ENCODE measurements at places on chromosomes 13 and 19.

DNA sequence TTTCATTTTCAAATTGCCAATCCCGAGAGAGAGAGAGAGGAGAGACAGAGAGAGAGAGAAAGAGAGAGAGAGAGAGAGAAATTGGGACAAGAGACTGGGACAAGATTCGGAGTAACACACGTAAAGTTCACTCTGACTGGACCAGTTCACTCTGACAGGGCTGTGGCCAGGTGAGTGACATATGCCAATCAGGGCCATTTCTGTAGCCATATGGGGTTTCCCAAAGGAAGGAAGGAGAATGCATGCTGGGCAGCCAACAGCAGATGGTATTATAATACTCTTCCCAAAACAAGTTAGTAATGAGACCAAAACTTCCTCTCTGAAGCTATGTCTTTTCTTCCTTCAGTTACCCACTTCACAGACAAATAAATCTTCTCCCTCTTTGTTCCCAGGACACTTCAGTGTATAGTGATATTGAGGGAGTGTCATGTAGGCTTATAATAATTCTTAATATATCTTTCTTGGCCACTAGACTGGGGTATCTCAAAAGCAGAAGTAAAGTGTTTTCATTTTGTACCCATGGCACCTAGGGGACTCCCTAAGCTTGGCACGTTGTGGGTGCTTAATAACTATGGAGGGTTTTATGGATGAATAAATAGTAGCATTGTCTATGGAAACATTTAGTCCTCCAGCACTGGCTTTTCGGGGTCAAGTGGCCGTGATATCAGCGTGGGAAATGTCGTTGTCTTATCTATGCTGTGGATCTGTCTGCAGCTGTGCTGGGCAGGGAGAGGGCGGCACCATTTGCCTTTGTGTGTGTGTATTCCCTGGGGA, 51.6 kb downstream of the SERP2 start:
- DNase-seq: no peak

- DNase-seq: no peak
Observed at GRCh38 chr19:31354799-31355664, 5.8 kb upstream of the TSHZ3 start.

- DNase-seq: no peak
Observed at GRCh38 chr13:109778102-109778542, 8.3 kb downstream of the IRS2 start.

DNA sequence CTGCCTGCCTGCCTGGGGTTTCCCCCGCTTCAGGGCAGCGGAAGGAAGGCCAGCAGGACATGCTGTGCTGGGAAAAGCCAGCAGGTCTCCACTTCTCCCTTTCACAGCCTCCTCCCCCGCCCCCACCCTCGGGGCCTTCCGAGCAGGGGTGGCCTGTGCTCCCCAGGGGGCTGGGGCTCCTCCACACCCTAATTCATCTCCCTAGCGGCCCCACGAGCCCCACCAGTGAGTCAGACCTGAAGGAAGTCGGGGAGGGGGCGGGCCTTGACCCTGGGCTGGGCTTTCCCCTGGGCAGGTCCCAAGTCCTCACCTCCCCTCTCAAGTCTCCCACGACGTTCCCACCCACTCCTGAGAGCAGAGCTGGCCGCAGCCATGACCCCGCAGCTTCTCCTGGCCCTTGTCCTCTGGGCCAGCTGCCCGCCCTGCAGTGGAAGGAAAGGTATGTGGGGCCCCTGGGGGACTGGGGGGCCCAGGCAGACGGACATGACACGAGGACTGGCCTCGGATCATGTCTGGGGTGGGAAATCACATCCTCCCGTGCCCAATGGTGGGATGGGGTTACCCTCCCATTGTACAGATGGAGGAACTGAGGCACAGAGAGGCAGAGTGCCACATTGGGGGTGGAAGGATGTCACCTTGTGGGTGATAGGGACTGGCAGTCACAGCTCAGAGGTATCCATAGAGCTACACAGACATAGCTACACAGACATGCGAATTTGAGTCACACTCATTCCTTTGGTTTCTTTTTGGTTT, at the start of gene EBI3:
Gene EBI3, plus strand, starts transcription at position 345 of the 753 bp plus-strand sequence. Its CDS starts 28 bp downstream, at position 373.
- peak; percentile 87 for DNase-seq

DNA sequence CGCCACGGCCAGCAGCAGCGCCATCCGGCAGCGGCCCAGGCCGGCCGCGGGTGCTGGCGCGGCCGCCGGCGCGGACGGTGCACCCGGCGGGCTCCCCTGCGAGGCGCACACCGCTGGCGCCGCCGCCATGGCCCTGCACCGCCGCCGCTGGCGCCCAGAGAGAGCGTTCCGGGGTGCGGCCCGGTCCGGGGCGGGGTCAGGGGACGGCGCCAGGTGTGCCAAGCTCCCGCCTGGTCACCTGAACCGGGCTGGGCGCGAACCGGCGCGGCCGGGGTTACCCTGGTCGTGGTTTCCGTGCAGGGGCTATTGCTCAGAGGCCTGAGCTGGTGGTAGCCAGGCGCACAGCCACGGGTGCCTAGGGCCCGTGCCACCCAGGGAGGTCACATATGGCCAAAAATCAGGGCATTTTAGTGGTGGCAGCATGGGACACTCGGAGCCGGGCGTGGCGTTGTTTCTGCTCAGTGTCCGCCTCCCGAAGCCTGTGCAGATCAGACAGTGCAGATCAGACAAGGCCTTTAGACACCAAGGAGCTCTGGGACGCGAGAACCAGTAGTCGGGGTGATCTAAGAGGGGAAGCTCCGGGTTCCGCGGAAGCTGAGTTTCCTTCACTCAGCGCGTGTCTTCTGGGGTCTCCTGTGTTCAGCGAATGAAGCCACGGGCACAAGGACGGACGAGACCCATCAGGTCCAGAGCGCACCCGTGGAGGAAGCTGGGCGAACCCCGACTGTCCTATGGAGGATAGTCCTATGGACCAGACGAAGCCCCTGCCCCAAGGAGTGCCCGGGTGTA, at the start of gene TMEM238:
Gene TMEM238, minus strand, starts transcription at position 162 of the 789 bp plus-strand sequence. Its CDS starts 33 bp downstream, at position 129.
- peak; percentile 48 for DNase-seq

DNA sequence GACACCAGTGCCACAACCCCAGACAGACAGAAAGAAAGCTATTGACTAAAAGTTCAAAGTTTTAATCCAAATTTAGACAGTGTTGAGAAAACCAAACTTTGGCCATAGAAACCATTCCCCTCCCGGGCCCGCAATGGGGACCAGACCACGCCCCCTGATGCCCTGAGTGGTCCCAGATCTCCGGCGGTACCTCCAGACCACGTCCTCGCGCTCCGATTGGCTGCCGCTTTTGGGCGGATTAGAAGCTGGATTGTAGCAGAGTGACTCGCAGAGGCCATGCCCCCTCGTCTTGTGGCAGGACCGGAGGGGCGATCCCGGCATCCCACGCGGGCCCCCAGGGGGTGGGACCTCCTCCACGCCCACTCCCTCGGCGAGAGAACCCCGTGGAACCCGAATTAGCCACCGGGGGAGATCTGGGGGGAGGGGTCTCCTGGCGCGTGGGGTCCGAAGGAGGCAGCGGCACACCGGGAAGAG, 797 bp upstream of the HSD17B14 start:
- peak; percentile 85 for DNase-seq

GRCh38 chr13:41562083-41562482, 104.7 kb downstream of the RGCC start:
- no peak for DNase-seq

- no peak for DNase-seq
Observed at GRCh38 chr19:3536429-3537100, 2.4 kb upstream of the TEKTIP1 start.

- no peak for DNase-seq
Observed at GRCh38 chr13:46596466-46596865, 43.5 kb downstream of the LRCH1 start.

DNA sequence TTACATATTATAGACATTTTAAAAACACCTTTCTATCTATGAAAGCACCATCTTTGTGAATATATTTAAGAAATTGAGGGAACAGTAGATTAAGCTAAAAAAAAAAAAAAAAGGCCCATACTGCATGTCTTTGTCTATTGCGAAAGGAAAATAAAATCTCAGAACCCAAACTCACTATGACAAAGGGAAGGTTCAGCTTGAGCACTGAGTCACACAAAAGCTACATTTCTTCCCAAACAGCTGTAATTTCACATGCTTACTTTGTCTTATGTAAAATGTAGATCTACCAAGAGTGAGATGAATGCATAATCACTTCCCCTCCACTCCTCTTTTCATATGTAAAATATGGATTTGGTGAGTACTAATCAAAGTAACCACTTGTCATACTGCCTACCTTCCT, 640.1 kb upstream of the KLF12 start:
- DNase-seq: no peak

- DNase-seq: no peak
Observed at GRCh38 chr13:106295971-106296370, 239.5 kb downstream of the EFNB2 start.

DNA sequence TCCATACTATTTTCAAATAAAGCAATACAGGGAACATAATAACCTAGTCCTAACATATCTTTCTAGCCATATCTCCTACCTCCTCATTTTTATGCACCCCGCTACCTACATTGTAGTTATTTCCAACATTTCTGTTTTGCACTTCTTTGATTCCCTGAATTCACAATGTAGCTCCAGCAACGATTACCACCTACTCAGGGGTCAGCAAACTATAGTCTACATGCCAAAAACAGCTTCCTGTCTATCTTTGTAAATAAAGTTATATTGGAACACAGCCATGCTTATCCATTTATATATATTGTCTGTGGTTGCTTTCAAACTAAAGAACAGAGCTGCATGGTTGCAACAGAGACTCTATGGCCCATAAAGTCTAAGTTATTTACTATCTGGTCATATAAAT, 16.7 kb downstream of the MYCBP2 start:
- DNase-seq: no peak

DNA sequence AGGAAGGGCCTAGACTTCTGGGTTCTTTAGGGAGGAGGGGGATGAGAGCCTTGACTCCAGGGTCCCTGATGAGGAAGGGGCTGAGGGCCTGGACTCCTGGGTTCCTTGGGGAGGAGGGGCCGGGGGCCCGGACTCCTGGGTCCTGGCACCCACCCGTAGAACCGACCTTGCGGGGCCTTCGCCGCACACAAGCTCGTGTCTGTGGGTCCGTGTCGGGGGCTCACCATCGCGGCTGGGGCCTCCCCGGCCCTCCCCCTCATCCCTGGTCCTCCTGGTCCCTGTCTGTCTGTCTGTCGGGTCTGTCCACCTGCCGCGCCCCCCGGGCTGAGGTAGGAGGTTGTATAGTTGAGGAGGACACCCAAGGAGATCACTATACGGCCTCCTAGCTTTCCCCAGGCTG, 662 bp upstream of the SPACA6 start:
- DNase-seq: no peak

GRCh38 chr19:41887711-41888382, 4.9 kb downstream of the ARHGEF1 start:
- DNase-seq: peak; percentile 94

- no peak for DNase-seq
Observed at GRCh38 chr19:8700956-8701355, 2.4 kb upstream of the ACTL9 start.

DNA sequence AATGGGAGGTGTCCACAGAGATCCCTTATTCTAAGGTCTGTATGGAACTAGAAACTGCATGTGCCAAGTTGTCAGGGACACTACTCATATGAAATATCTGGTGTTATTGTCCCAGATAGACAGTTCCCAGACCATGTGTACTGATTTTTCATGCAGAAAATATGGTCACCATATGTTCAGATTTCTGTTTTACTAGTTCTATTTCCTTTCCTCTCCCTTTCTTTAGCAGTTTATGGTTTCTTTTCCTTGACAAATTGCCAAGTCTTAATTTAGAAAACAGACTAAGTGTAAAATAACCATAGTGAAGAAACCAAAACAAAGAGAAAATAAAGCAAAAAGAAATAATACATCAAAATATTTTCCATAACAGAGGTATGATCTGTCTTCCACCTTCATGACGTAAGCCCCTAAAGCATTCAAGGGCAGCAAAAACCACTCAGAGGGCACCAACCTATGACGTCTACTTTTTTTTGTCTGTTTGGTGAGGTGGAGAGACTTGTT, 248.5 kb downstream of the KCTD12 start:
- DNase-seq: no peak

GRCh38 chr13:58884353-58885209, 1253.0 kb downstream of the PCDH17 start:
- no peak for DNase-seq

DNA sequence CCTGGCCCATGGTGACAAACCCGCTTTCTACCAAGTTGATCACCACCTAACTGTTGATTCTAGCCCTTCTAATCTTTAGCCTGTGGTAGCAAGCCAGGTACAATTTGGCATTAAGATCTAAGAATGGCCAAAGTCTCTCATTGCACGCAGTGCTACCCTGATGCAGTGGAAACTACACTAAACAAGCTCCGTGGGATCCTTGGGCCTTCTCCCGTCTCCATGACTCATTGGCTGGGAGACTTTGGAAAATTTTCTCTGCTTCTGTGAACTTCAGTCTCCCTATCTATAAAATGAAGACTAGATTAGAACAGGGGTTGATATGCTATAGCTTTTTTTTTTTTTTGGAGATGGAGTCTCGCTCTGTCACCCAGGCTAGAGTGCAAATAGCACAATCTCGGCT, 223.0 kb downstream of the TSHZ3 start:
- DNase-seq: no peak

DNA sequence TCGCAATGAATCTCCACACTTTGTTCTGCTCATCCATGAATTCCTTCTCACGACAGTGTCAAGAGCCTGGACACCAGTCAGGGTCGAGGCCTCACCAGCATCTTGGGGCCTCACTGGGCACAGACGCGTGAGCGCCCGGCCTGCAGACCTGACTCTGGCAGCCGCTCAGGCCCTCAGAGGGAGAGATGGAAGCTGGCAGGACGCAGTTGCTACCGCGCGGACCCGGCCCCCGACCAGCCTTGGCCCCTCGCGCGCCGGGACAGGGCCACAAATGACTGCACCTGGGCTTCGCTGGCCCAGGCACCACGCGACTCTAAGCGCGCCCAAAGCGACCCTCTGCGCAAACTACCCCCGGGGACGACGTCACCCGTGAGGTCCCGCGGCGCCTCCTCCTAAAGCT, 937 bp upstream of the USP29 start:
- no peak for DNase-seq

DNA sequence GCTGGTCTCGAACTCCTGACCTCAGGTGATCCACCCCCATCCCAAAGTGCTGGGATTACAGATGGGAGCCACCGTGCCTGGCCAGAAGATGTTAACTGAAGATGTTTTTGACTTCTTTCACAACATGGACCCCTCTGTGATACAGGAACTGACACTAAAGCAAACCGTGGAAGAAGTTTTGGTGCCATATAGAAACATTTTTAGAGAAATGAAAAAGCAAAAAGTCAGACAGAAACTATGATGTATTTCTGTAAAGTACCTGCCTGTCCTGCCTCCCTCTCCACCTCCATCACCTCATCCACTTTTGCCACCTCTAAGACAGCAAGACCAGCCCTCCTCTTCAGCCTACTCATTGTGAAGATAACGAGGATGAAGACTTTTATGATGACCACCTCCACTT, 11.3 kb downstream of the FBXO27 start:
- DNase-seq: no peak

Data from activated CD4-positive, alpha-beta memory T cell treated with anti-CD3 and anti-CD28 coated beads for 36 hours (primary cell).